ENCODE measurements at places on chromosomes 12 and 14. TPM values are rescaled to one million over a fixed set of nuclear protein-coding genes. Genes with fewer than 3 reads are reported as not detected.

GRCh38 chr12:122399592-122400373, 22.7 kb downstream of the CLIP1 start:
- peak; percentile 88 for DNase-seq

- no peak for DNase-seq
These were observed 1395.1 kb downstream of the LRFN5 start for GRCh38 chr14:43001731-43002130.

NTS gene
- 0.44 TPM for total RNA-seq

AQP2 gene
- 0.10 TPM for total RNA-seq

DNA sequence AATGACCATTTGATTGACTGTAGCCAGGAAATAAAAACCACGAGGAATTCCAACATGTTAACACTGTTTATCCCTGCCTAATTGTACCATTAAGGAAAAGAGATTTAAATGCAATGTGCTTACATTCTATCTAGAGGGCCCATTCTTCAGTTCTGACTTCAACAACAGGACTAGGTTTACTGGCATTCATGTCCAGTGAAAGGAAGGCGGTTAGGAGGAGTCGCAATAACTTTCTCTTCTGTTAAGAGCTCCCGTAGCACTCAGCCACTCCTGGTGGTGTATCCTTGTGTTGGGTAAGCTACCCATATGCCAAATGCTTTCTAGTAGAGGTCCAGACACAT, 154.7 kb downstream of the STXBP6 start:
- no peak for DNase-seq

- no peak for DNase-seq
These were observed 22.3 kb upstream of the CATSPERB start for GRCh38 chr14:91754185-91754584.

GRCh38 chr12:21456291-21456780, 18.9 kb downstream of the PYROXD1 start:
- DNase-seq: no peak

KRT72 gene
- total RNA-seq: not detected

AQP6 gene
- 1.8 TPM for total RNA-seq

- DNase-seq: no peak
These were observed 44.3 kb upstream of the STK38L start for GRCh38 chr12:27199638-27200300.

STYK1 gene
- total RNA-seq: 7.4 TPM

DNA sequence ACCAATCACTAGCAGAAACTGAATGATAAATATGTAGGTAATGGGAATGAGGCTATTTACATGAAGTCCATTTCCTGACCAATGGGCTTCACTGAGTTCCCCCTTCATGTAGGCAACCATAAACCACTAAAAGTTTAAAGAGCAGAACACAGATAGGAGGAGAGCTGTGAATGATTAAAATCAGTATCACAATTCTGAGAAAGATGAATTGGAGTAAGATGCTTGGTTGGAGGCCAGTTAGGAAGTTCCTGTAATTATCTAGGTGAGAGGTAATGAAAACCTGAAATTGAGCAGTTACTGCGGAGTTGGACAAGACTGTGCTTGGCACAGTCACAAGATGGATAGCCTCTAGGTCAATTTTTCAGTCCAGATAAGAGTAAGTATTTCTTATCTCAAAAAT, 56.6 kb downstream of the GALNT4 start:
- DNase-seq: no peak

DNA sequence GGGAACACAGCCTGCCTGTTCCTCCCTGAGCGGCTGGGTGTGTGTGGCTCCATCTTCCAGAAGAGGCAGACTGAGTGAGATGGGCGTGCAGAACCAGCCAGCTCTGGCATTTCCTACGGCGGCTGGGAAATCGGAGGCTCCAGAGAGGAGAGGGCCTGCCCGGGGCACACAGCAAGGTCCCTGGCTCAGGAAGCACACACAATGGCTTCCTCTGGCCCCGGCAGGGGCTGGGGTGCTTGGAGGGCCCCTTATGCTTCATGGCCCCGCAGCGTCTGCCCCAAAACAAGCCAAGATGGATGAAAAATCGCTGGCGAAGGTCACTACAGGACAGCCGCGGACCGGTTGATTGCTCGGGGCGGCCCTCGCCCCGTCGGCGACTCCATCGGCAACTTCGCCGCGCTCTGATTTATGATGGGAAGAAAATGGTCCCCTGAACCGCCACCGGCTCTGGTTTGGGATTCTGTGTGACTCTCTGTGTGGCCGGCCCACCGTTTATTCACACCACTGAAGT, 191.5 kb upstream of the C14orf180 start:
- DNase-seq: no peak

GRCh38 chr14:71363946-71364925, 457.0 kb downstream of the PCNX1 start:
- DNase-seq: no peak

WNT5B gene
- total RNA-seq: 0.08 TPM

DNA sequence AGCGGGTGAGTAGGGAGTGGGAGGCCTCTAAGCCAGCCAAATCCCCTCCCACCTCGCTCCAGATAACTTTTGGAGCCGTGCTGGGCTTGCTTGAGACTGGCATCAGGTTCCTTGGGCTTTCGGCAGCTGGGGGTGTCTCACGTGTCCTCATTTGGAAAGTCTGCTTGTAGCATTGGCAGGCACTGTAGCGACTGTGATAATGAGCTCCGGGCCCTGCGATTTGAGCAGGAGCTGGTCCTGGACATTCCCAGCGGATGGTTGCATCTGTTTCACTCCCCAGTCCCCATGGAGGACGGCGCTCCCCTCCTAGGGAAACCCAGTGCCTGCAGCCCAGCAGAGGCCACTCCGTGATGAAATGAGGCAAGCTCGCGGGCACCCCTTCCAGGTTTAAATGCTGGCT, 49.4 kb downstream of the DGLUCY start:
- DNase-seq: no peak

DNA sequence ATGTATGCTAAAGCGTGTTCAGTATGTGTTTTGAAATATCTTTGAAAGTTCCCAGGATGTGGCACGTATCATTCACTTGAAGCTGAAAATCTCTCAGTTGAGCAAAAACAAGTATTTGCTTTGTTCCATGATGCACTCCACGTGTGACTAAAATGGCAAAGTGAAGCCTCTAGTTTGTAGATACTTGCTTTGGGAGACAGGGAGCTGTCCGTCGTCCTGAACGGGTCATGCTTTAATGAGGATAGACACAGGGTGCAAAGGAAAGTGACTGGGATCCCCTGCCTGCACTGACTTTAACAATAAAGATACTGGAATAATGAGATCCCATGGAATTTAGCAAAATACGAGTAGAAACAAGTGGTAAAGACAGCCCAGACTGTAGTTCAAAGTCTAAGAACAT, 991.4 kb downstream of the NRXN3 start:
- no peak for DNase-seq

DNA sequence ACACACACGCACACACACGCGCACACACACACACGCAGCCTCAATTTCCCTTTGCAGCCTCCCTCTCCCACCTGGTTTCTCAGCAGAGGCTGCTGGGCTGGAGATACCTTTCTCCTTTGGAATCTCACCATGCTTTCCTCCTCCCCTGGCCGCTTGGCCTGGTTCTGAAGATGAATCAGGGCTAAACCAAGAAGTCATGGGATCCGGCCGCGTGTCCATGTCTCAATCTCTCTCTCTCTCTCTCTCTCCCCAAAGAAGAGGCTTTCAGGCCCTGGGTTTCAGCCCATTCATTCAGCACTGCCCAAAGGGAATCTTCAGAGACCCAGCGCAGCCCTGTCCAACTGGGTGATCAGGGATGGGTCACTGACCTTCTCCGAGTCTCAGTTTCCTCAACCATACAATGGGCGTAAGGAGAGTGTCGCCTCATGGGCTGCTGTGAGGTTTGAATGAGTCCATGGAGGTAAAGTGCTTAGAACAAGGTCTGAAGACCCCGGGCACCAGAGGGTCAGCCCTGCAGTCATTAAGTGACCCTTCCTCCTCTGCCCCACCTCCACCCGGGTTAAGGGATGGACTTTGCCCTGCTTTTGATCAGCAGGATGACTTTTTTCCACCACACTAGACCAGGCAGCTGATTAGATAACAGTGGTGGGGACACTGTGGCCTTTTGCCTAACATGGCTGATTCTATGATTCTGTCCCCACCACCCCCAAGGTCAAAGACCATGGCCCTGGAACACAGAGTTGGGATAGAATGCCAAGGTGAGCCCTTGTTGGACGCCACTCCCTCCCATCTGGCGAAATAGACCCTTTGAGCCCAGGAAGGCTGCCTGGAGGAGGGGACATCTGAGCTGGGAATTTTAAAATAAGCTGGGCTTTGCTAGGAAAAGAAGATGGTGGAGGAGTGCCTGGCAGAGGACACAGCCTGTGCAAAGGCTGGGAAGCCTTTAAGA, 42.1 kb downstream of the SCARB1 start:
- DNase-seq: no peak

DNA sequence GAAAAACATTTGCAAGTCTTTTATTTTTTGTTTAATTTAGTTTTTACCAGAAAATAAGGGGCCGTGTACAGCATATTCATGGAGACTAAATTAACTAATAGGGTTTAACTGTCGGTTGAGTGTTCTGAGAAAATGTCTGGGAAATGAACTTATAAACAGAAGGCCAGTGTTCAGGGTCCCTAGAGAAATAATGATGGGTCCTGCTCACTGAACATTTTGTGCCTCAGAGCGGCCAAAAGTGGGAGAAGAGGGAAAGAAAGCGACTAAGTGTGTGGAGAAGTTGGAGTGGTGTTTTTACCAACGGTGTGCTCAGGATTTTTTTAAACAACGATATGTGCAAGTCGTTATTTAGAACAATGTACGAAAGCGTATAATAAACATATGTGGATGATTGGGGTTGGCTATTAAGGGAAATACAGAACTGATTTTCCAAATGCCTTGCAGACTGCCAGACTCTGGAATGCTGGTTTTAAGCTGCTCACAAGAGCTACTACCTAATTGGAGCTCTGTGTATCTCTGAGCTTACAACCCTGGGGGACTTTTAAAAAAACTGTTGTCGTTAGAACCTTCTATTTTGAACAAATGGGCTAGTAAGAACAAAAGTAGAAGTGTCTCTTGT, 166.7 kb downstream of the SLC38A4 start:
- no peak for DNase-seq

KRT74 gene
- not detected for total RNA-seq

GRCh38 chr14:69427596-69427995, 29.1 kb downstream of the SLC39A9 start:
- DNase-seq: no peak

GRCh38 chr12:51320695-51321320, 3.2 kb downstream of the BIN2 start:
- DNase-seq: peak; percentile 14

GRCh38 chr14:75010472-75011093, 7.9 kb downstream of the EIF2B2 start:
- DNase-seq: no peak

KCNK13 gene
- not detected for total RNA-seq

TAS2R7 gene
- total RNA-seq: not detected

DNA sequence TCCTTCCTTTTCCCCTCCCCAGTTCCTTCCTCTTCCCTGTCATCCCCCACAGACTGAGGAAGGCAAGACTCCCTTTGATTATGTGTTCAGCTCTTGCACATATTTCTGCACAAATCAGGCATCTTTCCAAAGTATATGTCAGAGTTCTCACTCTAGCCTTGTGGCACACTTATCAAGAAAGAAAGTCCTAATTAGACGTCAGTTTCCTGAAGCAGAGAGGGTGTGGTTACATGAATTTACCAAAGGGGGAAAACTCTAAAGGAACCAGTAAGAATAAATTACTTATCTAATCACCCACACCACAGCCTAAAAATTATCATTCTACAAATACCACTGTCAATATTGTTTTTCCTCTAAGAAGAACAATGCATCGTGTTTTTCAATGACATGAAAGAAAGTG, 120.7 kb upstream of the GRIP1 start:
- no peak for DNase-seq

GRCh38 chr14:44979273-44979672, 17.3 kb downstream of the TOGARAM1 start:
- no peak for DNase-seq

DNA sequence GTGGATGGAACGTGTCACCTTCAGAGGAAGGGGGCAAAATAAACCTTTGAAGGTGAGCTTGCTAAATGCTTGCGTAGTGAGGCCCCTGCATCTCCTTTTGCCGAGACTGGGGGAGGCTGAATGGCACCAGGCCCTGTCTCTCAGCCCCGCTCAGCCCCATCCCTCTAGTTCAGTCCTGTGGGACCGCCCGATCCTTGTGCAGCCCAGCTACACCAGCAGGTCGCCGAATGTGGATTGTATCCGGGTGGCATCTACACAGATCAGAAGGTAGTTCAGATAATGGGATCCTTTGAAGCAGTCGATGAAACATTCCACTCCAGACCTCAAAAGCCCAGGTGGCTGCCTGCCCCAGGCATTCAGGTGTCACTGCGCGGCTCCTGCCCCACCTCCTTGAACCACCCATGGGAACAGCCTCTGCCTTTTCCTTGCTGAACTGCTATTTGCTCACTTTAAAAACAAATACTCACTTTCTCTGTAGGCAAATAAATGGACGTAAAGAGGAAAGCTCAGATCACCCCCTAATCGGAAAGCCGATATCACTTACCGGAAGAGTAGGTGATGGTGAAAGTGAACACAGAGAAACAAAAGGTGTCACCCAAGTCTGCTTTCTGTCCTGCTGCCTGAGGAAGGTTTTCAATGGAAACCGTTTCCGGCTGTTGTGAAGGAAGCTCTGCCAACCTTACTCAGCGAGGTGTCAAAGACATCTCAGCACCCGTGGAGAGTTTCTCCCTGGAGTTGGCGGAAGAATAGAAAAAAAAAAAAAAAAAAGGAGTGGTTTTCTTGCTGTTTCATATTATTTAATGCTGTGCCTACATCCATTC, 100.3 kb upstream of the NCOR2 start:
- DNase-seq: peak; percentile 88

RPL10L gene
- total RNA-seq: not detected

GPR132 gene
- total RNA-seq: not detected

GRCh38 chr12:105539735-105540134, 209.2 kb downstream of the C12orf75 start:
- DNase-seq: no peak

GRCh38 chr14:60229614-60230013, 19.4 kb upstream of the PPM1A start:
- DNase-seq: no peak

GRCh38 chr12:12333407-12334366, 16.4 kb downstream of the MANSC1 start:
- peak; percentile 74 for DNase-seq

VWF gene
- under 0.01 TPM for total RNA-seq

TAS2R13 gene
- 0.16 TPM for total RNA-seq

- no peak for DNase-seq
These were observed 10.6 kb downstream of the AREL1 start for GRCh38 chr14:74702293-74702692.

SOS2 gene
- total RNA-seq: 5.1 TPM

GTF2A1 gene
- total RNA-seq: 17.7 TPM

BLOC1S1 gene
- total RNA-seq: 165 TPM

GLS2 gene
- total RNA-seq: 6.9 TPM

KRT2 gene
- not detected for total RNA-seq

GRCh38 chr14:102857444-102857843, 65.0 kb upstream of the AMN start:
- DNase-seq: no peak

GRCh38 chr12:85301051-85301450, 21.0 kb downstream of the ALX1 start:
- no peak for DNase-seq

RHNO1 gene
- total RNA-seq: 14.4 TPM

NPFF gene
- not detected for total RNA-seq
